ENCODE measurements at places on chromosomes 6 and 20.

- DNase-seq, result no peak
Measured at GRCh38 chr6:30766461-30767157, 22.3 kb upstream of the IER3 start.

GRCh38 chr20:3690413-3690812 lies 8.6 kb upstream of the ADAM33 start:
- DNase-seq, result no peak

DNA sequence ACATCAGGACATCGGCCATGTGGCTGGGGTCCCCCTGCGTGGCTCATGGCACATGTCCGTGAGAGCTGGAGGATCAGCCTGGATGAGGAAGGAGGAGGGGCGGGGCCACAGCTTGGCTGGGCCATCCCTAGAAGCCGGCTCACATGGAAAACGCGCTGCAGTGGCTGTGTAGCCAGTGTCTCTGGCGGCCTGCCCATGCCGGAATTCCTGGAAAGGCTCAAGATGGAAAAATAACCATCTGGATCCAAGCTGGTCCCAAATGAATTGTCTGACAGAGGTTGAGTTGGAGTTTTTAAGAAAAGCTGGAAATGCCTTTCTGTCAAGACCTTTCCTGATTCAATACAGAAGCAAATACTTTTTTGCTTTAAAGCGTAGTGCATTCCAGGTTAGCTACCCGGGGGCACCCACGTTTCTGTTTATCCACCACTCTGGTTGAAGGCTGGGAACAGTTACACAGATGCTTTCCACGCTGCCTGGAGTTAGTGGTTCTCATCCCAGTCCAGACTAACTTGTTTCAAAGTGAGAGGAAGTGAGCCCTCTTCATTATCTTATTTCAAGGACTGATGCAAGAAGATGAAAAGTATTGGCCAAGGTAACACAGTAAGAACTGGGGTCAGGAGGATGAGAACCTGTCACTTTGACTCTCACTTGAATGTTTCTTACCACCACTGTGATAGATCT lies 99.0 kb downstream of the GMPR start:
- no peak for DNase-seq

DNA sequence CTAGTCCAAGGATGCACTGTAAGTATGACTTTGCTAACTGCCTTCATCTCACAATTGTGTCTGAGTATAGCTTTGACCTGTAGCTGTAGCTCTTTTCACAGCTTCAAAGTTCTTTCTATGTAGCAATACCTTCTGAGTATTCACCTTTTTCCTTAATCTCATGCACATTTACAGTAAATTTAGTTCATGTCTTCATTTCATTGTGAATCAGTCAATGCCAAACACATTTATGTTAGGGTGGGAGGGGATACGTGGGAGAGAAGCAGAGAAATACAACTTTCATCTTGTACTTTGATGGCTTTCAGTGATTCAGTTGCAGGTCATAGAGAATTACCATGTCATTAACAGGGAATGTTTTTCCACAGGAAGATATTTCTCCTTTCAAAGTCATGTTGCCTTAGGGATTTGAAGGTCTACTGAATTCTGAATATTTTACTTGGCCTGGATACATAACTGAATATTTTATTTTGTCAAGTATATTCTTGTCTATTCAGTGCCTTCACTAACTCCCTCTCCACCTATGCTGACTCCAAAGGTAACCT lies 119.2 kb downstream of the TINAG start:
- no peak for DNase-seq

GRCh38 chr6:37088897-37089296 lies 81.1 kb upstream of the PIM1 start:
- no peak for DNase-seq

DNA sequence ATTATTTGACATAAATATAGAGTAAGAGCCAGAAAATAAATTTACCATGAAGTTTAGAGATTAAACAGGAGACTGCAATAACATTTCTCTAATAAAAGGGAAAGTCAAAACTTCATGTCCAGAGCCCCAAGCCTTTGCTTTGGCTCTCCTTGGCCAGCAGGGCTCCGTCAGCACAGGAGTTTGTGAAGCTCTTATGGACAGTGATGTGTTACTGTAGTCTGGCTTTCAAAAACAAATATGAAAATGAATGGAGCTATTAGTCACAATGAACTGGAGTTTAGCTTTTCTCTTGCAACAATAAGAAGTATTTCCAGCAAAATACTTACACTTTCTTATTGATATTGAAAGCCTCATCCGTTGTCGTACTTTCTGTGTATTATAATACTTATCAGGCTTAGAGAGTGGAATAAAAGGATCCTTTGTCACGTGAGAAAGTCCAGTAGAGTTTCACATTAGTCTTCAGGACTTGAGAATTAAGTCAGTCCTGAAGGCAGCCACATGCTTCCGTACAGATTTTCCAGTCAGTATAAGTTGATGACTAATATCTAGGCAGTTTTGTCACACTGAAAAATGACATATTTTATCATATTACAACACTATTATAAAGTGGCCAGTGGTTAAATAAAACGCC lies 117.0 kb upstream of the PRL start:
- DNase-seq, result no peak

DNA sequence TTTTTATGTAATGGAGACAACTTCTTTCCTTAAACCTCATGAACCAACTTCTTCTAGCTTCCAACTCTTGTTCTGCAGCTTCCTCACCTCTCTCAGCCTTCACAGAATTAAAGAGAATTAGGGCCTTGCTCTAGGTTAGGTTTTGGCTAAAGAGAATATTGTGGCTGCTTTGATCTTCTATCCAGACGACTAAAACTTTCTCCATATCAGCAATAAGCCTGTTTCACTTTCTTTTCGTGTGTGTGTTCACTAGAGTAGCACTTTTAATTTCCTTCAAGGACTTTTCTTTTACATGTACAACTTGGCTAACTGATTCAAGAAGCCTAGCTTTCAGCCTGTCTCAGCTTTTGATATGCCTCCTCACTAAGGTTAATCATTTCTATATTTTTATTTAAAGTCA lies 596.1 kb upstream of the NRSN1 start:
- DNase-seq, result no peak

DNA sequence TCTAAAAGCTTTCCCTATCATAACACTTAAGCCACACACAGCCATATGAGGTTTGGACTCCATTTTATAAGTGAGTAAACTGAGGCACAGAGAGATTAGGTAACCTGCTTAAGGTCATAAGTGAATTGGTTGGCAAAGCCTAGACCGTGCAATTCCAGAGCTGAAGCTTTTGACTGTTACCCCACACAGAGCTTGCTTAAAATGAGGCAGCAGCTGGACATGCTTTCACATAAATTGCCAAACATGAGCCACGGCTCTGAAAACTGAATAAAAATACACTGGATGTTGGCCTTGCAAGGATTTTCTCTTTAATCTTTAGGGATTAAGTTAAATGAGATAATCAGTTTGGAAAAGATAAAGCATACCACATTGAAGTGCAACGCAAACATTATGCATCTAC lies 2.5 kb downstream of the RIPOR2 start:
- no peak for DNase-seq

- peak; percentile 88 for DNase-seq
Measured at GRCh38 chr6:163355426-163355991, 59.0 kb upstream of the QKI start.

DNA sequence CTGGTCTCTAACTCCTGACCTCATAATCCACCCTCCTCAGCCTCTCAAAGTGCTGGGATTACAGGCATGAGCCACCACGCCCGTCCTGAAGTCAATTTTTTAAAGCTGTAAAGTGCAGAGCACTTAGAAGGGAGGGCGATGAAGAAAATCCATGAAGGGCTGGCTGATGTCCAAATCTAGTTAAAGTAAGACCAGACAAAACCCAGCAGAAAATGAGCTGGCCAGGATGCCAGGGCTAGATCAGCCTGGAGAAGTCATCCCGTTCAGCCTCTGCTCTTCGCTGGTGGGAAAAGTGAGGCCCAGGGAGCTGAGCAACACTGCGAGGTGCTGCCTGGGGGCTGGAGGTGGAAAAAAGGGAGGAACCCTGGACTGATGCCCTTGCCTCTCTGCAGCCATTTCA lies 3.1 kb downstream of the BPIFB4 start:
- no peak for DNase-seq

DNA sequence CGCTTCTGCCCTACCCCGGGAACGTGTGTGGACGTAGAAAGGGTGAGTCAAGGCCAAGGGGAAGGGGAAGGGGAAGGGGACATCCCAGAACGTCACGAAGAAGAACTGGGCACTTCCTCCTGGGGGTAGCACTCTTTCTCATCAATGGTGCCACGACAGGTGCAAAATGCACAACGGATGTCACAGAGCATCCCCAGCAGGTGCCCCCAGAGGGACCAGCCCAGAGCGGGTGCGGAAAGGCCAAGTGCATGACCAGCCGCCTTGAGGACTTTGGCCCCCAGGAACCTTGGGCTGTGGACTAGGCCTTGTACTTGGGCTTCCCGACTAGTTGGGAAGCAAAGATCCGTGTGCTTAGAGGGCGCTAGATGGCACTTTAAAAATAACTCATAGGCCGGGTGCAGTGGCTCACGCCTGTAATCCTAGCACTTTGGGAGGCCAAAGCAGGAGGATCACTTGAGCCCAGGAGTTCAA lies 12.1 kb upstream of the SRC start:
- no peak for DNase-seq

- no peak for DNase-seq
Measured at GRCh38 chr6:3501826-3502500, 45.1 kb upstream of the SLC22A23 start.

GRCh38 chr6:85354761-85355618 lies 94.9 kb upstream of the NT5E start:
- peak; percentile 75 for DNase-seq

- no peak for DNase-seq
Measured at GRCh38 chr6:73349311-73349710, 4.8 kb downstream of the DPPA5 start.

DNA sequence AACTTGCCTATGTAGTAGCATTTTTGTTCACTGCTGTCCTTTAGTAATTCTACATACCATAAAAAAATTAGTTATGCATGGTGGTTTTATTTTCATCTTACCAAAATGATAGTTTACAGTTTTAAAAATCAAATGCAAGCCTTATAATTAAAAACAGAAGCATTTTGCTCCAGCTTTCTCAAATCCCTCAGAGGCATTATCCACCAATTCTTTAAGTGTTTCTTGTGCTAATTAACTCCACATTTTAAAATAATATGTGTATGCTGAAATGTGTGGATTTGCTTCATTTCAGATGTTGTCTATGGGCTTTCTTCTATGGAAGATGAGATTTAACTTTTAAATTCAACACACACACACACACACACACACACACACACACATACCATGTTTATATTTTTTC lies 49.3 kb downstream of the PCSK2 start:
- no peak for DNase-seq

- no peak for DNase-seq
Measured at GRCh38 chr6:143882401-143882930, 18.2 kb downstream of the ZC2HC1B start.

- peak; percentile 92 for DNase-seq
Measured at GRCh38 chr6:5205877-5206850, 54.6 kb downstream of the LYRM4 start.

- DNase-seq, result peak; percentile 71
Measured at GRCh38 chr6:167129159-167129558, 6.3 kb downstream of the CCR6 start.

DNA sequence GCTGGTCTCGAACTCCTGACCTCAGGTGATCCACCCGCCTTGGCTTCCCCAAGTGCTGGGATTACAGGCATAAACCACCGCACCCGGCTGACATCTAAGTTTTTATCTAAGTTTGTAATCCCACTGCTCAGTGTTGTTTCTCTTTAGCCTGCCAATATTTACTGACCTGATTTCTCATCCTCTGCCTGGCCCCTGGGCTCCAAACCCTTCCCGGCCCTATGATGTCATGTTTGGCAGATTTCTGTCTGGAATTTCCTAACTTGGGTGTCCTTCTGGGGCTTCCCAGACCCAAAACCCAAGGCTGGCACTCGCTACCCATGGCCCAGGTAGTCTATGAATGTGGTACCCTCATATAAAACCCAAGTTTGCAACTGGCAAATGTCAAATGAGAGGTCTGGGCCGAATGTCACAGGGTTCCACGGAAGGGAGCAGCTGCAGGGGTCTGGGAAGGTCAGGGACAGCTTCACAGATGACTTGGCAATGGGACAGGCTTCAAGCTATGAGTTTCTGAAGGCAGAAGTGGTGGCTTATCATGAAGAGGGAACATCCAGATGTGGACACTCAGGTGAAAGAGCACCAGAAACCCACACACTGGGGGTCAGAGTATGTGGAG lies 54.9 kb downstream of the TMEM170B start:
- no peak for DNase-seq

GRCh38 chr6:131225127-131225526 lies 89.9 kb downstream of the AKAP7 start:
- DNase-seq, result no peak

GRCh38 chr6:137736048-137736818 lies 130.8 kb upstream of the TNFAIP3 start:
- peak; percentile 54 for DNase-seq

GRCh38 chr20:63224412-63225081 lies 8.6 kb upstream of the YTHDF1 start:
- DNase-seq, result peak; percentile 32

- DNase-seq, result no peak
Measured at GRCh38 chr6:24949020-24949569, 13.3 kb upstream of the RIPOR2 start.

- DNase-seq, result peak; percentile 41
Measured at GRCh38 chr20:36092398-36093024, 62.0 kb upstream of the EPB41L1 start.

GRCh38 chr6:129635396-129636130 lies 74.4 kb downstream of the ARHGAP18 start:
- no peak for DNase-seq

DNA sequence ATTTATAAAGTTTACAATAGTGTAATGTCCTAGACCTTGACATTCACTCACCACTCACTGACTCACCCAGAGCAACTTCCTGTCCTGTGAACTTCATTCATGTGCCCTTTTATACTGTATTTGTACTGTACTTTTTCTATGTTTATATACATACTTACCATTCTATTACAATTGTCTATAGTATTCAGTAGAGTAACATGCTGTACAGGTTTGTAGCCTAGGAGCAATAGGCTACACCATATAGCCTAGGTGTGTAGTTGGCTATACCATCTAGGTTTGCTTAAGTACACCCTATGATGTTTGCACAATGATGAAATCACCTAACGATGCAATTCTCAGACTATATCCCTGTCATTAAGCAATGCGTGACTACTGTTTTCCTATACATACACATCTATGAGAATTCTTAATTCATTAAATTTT lies 17.5 kb downstream of the EDEM2 start:
- DNase-seq, result peak; percentile 63

DNA sequence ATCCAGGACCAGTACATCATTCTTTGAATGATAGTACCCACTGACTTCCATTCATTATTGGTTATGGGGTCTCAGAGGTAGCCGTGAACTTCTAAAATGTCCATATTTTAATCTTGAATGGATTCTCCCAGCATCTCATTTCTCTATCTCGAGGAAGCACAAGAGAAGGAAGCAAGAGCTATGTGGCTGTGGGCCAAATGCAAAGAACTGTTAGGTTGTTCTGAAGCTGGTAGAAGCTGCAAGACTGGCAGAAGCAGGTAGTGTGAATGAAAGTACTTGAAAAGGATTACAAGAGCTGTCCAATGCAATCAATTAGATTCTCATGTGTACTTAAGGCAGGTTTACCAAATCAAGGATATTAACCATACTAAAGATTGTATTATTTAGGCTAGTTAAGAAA lies 1131.8 kb downstream of the GRIK2 start:
- DNase-seq, result no peak

- no peak for DNase-seq
Measured at GRCh38 chr6:64736421-64736950, 970.5 kb downstream of the EYS start.

- DNase-seq, result no peak
Measured at GRCh38 chr20:23744817-23745216, 5.9 kb downstream of the CST1 start.

GRCh38 chr20:62274332-62274950 lies 28.4 kb upstream of the ADRM1 start:
- DNase-seq, result no peak

- no peak for DNase-seq
Measured at GRCh38 chr6:56821005-56821432, 133.9 kb upstream of the BEND6 start.

Measured in NB4 (cell line).